Cardiac fibroblast (primary cell): ENCODE measurements at places on chromosomes 4 and X.

GRCh38 chrX:3659761-3660160 lies 53.7 kb downstream of the PRKX start:
- peak; percentile 39 for DNase-seq

DNA sequence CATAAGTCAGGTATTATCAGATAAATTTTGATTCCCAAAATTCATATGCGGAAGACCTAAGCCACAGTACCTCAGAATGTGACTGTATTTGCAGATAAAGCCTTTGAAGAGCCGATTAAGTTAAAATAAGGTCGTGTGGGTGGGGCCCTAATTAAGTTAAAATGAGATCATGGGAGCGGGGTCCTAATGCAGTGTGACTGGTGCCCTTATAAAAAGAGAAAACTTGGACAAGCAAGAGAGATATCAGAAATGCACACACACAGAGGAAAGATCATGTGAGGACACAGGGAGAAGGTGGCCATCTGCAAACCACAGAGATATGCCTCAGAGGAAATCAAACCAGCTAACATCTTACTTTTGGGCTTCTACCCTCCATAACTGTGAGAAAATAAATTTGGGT lies 236.1 kb downstream of the FBXO8 start:
- no peak for DNase-seq

DNA sequence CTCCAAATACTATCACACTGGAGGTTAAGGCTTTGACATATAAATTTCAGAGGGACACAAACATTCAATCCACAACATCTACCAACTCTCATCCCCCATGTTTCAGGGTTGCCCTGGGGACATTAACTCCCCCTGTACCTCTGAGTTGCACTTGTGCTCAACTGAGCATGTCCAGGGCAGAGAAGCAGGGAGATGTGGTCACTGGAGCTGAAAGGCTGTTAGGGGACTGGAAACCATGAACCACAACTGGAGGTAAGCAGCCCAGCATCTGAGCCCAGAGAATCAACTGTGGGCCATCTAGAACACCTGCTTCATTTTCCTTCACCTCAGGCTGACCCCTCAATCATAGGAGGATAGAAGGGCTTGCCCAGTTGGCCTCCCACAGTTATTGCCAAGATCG lies 641.1 kb downstream of the MID1IP1 start:
- no peak for DNase-seq

DNA sequence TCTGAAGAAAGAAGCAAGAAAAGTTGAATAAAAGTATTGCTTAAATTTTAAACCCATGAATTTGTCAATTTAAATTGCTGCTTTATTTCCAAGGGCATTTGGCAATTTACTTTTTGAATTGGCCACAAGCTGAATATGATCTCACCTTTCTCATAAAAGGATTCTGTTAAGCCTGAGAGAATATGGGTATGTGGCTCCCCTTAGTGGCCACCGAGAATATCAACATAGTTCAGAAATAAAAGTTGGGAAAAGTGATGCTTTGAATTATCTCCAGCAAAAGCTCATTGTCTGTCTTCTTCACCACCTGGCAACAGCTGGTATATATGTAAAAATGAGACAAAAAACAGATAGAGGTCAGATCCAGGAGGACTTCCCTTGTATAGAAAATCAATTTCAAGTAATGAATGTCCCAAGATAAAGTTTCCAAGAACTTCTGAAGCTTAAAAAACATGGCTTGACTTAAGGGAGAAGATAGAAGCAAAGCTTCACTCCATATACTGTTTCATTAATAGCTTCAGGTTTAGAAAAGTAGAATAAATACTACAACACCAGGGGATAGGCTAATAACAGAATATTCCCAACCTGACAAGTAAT lies 290.7 kb upstream of the FAM241A start:
- DNase-seq = peak; percentile 58

GRCh38 chr4:13329963-13330362 lies 154.2 kb downstream of the RAB28 start:
- peak; percentile 44 for DNase-seq

- DNase-seq = no peak
Observed at GRCh38 chr4:47372561-47372960, 90.9 kb downstream of the COMMD8 start.

GRCh38 chr4:89289312-89289711 lies 18.3 kb downstream of the GPRIN3 start:
- DNase-seq = no peak

DNA sequence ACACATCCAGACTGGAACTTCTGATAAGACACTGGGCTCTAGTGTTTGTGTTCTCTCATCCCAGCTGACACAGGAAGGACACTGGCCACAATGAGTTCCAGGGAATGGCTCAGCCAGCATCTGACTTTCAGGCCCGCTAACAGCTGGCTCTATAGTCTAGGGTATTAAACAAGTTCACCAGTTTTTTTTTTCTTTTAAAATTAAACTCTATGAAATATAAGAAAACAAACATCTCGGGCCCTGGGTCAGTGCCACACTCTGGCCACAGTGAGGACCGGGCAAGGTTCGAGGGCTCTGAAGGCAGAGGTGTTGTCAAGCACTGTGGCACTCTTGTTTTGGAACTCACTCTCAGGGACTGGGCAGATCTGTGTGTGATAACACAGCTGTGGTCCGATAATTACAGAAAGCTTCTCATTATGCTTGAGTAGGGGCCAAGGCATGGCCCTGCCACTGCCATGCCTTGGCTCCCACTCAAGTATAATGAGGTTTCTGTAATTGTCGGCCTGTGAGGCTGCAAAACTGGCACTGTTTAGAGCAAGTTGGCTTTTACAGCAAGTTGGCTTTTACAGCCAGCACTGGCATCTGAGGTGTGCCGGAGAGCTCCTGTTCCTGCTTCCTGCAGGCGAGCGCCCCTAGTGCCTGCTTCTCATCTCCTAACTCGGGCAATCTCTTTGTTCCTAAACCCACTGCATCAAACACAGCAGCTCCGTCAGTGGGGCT lies 62.8 kb downstream of the PPP1R2C start:
- DNase-seq = no peak

DNA sequence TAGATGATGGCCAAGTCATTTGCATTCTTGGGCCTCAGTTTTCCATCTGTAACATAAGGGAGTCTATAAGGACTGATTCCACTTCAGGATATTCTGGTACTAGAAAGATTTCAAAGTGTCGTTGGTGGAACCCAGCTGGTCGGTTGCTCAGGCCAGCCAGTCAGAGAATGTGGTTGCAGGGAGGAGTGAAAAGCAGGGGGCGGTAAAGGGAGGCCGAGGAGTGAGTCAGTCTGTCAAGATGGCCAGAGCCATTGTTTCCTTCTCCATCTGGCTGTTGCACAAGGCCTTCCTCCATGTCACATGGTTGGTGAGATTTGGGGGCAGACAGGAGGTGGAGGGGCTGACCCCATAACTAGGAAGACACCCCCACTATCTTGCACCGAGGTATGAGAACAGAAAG lies 38.2 kb downstream of the STARD8 start:
- DNase-seq = peak; percentile 85

DNA sequence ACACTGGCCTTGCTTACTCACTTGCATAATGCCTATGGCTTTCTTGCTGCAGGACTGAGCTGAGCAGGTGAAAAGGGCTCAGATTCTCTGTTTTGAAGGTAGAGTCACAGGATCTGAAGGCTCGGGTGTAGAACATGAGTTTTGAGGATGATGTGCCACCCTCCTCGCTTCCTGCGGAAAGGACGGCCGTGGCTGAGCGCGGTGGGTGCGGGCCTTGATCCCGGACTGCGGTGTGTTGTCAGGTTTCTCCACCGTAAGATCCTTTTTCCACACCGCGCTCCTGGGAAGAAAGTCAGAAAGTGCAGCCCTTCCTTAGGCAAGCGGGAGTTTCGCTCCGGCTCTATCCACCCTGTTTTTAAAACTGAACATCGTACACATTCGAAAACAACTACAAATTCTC lies 36.2 kb downstream of the ZFP42 start:
- no peak for DNase-seq
